ENCODE measurements at places on chromosomes 5 and 9.

DNA sequence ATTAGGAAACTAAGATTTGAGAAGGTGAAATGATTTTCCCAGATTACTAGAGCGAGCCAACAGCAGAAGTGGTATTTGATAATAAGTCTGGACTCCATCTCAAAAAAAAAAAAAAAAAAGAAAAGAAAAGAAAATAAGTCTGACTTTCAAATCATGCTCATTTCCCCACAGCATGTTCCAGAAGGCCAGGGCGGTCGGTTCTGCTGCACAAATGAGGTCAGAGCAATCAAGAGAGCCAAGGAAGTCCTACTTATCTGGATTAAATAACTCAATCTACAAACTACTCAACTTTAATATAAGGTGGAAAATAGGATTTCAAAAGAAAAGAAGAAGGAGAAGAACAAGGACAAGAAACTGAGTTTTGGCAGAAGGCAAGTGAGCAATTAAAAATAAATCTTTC is 130.4 kb upstream of the RASA1 start:
- DNase-seq: no peak

- no peak for DNase-seq
Observed at GRCh38 chr5:16178745-16179372, 732 bp downstream of the MARCHF11 start.

DNA sequence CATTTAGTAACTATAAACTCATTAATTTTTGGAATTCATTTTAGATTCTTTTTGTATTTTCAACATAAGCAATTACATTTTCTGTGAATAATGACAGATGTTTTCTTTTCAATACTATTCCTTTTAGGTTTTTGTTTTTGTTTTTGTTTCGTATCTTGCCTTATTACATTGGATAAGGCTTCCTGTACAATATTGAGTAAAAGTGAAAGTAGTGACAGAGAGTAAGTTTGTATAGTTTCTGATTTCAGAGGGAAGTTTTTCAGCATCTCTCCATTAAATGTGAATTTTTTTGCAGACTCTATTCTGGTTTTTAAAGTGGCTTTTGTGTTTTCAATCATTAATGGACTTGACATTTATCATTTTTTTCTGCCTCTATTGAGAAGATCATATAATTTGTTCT is 12.8 kb upstream of the CAMK4 start:
- DNase-seq: no peak

- DNase-seq: no peak
Observed at GRCh38 chr5:90575712-90576111, 17.1 kb downstream of the ADGRV1 start.

DNA sequence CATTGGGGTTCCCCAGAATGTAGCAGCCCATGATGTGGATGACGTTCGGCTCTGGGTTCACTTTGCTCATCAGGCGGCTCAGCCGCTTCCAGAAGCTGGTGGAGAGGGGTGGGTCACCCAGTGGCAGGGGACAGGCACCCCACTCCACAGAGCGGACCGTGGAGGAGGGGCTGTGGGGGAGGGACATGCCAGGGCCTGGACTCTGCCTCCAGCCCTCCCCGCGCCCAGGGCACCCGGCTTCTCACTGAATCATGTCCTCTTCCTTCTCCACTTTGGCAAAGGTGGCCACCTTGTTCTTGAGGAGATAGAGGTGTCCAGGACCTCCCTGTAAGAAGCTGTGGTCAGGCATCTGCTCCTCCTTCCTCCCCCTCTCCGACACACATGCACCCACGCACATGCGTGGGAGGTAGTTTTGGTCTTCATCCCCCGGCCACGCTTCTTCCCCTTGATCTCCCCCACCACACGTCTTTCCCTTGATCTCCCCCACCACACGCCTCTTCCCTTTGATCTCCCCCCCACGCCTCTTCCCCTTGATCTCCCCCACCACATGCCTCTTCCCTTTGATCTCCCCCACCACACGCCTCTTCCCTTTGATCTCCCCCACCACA is 8.9 kb upstream of the ENTPD8 start:
- no peak for DNase-seq

DNA sequence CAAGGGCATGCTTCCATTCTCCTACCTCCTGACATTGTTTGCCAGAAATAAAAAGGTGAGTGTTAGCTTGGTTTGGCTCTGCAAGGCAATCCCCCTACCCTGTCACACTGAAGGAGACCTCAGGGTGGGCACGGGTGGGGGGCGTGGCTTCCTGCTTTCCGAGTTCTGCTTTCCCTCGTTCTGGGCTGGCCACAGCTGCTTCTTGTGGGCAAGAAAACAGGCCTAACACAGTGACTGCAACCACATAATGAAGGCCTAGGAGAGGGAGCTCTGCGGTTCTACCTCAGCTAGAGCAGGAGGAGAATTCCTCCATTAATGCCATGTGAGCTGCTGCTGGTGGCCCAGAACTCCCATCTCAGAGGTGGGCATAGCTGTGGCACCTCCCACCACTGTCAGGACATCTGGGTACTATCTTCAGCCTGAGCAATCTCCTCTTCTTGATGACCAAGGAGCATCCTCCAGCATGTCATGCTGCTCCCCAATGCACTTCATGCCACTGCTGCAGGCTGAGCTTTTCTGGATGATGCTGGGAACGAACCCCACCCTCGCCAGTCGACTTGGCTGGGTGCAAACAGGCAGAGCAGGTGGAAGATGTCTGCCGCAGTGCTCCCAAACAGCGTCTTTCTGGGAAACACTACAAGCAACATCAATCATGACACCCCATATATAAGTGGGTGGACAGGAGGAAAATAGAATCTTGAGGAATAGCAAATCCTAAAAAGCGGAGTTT is 139.5 kb upstream of the RAPGEF1 start:
- no peak for DNase-seq

GRCh38 chr9:18837402-18837801 is 195.6 kb downstream of the SAXO1 start:
- no peak for DNase-seq

GRCh38 chr5:179765400-179765799 is 28.4 kb upstream of the LTC4S start:
- DNase-seq: no peak

- DNase-seq: no peak
Observed at GRCh38 chr5:52784737-52785136, 3.0 kb upstream of the ITGA1 start.

DNA sequence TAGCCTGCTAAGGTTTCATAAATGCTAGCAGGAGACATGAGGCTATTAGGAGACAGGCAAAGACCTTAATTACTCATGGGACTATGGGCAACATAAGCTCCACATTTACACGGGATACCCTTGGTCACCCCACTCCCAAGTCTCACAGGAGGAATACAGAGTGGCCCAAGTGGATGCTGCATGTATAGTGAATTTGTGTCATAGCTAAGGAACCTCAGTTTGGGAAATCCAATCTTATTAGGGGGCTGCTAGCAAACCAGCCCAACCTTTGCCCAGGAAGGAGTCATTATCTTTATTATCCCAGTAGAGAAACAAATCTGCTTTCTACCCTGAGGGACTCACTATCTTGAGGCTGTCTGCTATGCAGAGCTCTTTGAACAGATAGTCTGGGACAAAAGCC is 405.9 kb downstream of the KIAA0825 start:
- DNase-seq: no peak

DNA sequence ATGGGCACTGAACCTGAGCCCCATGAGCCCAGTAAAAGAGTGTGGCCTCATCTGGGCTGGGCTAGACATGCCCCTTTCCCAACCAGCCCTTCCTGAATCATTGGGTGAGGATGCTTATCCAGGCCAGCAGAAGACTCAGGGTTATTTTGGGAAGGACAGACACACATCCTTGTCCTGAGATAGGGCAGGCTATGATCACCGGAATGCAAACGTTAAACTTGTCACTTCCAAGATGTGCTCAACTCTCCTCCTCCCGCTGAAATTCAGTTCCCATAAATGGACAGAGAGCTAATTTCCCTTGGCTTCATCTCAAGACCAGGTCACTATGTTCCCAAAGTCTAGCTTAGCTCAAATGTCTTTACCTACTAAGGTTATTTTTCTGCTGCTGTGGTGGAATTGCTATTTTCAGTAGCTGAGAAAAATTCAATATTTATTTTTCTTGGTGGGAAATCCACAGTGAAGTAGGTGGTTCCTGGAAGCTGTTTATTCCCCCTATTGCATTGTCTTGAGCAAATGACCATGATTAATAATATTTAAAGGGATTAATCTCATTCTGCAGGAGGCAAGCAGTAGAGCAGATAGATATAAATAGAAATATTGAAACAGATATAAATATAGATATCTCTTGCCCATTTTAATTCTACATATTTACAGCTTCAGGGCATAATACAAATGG is 70.0 kb downstream of the NXNL2 start:
- no peak for DNase-seq

GRCh38 chr5:130251931-130252330 is 347.7 kb downstream of the CHSY3 start:
- DNase-seq: no peak

Data from esophagus muscularis mucosa (tissue), 4 donors.